ENCODE measurements at places on chromosomes 11 and 22.
A peak's percentile ranks its signal among the peaks of the same experiment; 100 is the strongest.

- DNase-seq: no peak
Observed at GRCh38 chr11:2359557-2359956, 17.6 kb upstream of the CD81 start.

GRCh38 chr11:87030458-87031054, 7.2 kb upstream of the TMEM135 start:
- DNase-seq: peak; percentile 8

DNA sequence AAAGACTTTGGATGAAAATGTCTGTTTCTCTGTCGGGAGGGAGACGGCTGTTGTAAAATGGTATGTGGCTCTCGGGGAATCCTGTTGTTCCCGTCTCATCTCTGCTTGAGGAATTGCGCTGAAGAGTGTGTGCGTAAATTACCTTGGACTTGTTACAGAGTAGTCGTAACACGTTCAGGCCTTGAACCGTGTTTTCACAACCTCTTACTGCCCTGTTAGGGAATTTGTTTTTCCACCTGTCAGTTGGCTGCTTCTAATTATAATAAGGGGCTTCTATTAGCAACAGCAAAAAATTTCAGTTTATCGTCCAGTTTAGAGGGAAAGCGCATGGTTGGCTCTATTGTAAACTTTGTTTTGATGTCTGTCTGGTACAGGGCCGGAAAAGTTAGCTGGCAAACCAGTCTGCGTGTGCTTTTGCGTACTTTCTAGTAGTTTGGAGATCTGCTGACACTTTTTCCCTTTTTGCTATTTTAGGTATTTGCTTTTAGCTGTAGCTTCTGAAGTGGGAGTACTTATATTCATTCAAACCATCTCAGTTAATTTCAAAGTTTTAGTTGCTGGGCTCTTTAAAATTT, 1.5 kb downstream of the HIPK3 start:
- DNase-seq: peak; percentile 72

GRCh38 chr11:36066891-36067290, 123.0 kb downstream of the LDLRAD3 start:
- no peak for DNase-seq

DNA sequence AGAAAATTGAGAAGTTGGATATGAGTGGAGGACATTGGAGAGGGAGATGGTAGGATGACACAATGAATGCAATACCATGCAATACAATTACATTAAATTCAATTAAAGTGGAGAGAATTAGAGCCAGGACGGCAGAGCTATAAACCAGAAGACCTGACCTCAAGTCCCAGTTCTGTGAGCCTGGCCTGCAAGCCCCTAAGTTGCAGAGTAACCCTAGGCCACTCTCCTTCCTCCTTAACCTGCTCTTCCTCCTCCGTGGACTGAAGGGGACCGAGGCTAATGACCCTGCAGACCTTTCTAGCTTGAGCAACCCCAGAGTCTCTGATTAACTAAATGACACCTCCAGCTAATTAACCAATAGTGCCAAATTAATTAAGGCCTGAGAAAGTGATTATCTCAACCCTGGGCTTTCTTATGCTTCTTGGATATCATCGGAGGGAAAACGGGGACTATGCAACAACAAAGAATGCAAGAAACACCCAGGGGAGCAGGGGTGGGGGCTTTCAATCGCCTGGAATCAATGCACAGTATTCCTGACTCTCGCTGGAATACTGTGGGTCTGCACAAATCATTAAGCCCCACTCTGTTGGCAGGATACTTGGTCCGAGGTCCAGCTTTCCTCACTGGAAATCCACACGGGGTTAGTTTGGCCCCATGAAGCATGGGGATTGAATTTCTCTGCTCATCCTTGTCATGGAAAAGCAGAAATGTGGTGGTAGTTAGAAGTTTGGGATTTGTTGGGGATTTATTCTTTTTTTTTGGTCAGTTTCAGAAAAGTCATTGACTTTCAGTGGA, 548.3 kb downstream of the MN1 start:
- DNase-seq: no peak

GRCh38 chr22:28958611-28959010, 75.2 kb downstream of the ZNRF3 start:
- peak; percentile 15 for DNase-seq

GRCh38 chr11:68670208-68670992, 13.9 kb upstream of the GAL start:
- DNase-seq: no peak

DNA sequence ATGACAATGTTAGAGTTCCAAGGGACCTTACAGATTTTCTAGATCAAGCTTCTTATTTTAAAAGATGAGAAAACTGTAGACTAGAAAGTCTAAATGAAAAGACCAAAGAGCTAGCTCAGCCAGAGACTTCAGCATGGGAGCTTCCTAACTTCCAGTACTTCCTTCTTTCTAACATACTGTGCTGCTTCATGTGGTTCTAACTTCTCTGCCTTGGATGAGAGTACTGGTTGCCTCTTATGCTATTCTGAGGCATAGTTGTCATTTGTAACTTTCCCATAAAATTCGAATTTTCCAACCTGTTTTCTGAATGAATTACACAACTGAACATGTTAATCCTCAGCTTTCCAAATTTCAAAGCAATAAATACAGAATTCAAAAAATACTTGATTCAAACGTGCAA, 1.8 kb downstream of the MTMR2 start:
- peak; percentile 30 for DNase-seq

DNA sequence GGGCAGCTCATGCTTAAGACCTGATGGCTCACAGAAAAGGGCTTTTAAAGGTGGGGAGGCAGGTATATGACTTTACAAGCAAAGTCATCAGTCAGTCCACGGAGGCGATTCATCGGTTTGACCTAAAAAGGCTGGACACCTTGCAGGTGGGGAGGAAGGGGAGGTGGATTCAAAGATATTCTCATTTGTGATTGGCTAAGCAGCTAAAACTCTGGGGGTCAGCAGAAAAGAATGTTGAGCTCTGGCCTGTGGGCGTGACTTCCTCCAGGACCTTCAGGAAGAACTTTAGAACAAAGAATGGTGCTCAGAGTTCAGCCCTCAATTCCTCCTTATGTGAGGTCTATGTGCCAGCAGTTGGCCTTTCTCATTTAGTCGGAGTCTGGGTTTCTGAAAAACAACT, 78.3 kb upstream of the LMO1 start:
- DNase-seq: no peak

GRCh38 chr11:29343465-29344333, 673.1 kb downstream of the KCNA4 start:
- DNase-seq: peak; percentile 75

GRCh38 chr11:88327061-88327460, 10.5 kb downstream of the CTSC start:
- DNase-seq: no peak

- no peak for DNase-seq
Observed at GRCh38 chr22:47059701-47060161, 297.3 kb downstream of the TBC1D22A start.

DNA sequence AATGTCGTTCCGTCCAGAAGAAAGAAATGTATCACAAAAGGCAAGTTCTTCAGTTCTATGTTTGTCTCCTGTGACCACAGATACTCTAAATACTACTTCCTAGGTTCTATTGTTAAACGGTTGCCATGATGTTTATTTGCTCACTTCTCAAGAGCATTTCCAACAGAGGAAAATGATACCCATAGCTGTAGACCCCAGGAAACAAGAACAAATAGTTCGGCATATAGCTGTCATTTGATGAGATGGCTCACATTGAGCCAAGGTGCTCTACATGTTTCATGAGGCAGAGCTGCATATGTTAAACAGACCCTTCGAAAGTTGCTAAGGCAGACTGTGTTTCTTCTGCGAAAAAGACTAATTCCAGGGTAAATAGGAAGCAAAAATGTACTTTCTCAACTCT, 15.4 kb upstream of the ANGPTL5 start:
- DNase-seq: no peak

DNA sequence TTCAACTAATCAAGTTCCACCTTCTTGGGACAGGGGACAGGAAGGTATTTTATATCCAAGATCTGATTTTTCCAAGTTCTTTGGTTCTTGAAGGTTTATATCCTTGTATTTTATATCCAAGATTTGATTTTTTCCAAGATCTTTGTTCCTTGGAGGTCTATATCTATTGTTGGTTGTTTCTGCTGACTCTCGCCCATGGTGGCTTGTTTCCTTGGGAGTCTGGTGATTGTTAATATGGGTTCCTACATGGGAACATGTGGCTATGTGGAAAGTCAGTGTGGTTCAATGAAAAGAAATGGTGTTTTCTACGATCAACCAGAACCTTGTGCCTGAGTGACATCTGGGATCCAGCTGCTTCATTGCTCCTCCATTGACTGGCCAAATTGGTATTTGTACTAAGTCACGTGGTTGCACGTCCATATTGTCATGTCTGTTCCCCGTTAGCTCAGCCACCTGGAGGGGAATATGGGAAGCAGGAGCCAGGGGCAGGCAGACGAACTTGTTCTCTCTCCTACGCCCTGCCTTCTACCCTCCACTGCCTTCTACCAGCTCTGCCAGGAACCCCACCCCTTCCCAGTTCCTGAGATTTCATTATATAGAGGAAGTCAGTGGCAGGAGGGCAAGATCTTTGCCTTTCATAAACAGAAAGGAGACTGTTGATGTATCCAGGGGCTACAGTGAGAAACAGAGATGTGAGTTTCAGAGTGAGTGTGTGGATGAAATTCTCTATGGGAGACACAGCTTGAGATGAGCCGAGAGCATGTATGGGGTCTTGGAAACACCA, 11.1 kb upstream of the CSF2RB start:
- no peak for DNase-seq

DNA sequence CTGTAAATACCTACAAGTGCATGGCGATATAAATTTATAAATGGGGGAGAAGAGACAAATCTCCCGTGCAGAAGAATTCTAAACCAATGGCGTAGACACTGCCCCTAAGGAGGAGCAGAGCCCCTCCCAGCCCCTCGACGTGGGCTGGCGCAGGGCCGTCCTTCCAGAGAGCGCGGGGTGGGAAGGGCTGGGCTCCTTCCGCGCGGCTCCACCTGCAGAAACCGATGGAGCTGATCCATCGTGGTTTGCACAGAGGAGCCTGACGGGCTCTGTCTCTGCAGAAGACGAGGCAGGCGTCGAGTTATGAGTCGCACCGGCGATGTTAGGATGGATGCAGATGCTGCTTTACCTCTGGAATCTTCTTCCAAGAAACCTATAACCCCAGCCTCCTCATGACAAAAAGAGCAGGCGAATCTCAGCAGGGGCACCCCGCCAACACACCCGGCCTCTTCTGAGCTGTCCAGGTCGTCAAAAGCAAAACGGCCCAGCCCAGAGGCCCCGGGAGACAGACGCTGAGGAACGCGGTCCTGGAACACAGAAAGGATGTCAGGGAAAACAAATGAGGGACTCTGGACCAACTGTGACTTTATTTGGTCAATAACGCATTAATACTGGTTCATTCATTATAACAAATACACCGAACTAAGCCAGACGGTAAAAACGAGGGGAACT, 11.0 kb upstream of the B4GALNT4 start:
- DNase-seq: no peak

GRCh38 chr22:21726650-21727049, 8.9 kb downstream of the YPEL1 start:
- no peak for DNase-seq

DNA sequence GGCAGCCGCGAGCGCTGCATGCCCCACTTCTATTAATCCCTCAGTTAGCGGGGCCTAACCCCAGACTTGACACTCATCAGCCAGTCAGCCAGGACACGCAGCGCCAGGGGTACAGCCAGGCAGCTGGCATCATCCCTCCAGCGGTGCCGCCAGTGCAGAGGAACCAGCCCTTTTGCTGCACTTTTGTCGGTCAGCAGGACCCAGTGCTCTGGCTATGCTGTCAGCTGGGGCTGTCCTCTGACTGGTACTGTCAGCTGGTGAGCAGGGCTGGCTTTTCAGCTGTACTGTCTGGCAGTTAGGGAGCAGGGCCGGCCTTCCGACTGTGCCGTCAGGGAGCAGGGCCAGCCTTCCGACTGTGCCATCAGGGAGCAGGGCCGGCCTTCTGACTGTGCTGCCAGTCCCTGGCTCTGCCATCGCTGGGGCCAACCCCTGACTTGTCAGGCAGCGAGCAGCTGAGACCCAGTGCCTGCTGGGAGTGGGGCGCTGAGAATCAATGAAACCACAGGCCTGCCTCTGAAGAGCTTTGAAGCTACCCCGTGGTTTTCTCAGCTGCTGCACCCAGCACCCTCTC, 115.4 kb downstream of the KIAA1671 start:
- no peak for DNase-seq

DNA sequence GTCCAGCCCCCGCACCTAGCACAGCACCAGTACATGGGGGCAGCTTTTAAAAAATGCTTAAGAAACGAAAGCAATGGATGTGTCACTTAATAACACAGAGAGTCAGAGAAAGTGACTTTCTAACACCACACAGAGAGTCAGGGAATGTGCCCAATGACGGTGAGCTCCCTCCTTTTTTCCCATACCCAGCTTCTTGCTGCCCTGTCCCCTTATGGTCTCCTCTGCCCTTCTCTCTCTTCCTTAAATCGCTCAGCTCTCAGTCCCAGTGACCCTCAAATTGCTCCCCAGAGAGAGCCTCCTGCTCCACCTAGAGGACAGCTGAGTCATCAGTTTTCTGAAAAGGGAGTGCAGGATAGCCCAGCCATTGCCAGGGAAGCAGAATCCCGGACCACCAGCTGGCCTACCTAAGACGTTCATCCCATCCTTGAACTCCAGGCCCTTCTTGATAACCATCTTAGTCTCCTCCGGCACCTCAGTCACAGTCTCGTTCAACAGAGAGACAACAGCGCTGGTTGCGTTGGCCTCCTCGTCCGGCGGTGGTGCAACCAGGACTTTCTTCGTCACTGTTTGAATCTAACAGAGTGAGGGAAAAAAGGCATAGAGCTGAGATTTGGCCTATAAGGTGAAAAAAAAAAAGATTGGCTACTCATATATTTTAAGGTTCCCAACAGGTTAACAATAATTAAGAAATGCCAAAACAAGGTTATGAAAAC, 113.5 kb downstream of the SLC1A2 start:
- DNase-seq: peak; percentile 70

GRCh38 chr11:17443926-17444690, 32.5 kb downstream of the ABCC8 start:
- no peak for DNase-seq

DNA sequence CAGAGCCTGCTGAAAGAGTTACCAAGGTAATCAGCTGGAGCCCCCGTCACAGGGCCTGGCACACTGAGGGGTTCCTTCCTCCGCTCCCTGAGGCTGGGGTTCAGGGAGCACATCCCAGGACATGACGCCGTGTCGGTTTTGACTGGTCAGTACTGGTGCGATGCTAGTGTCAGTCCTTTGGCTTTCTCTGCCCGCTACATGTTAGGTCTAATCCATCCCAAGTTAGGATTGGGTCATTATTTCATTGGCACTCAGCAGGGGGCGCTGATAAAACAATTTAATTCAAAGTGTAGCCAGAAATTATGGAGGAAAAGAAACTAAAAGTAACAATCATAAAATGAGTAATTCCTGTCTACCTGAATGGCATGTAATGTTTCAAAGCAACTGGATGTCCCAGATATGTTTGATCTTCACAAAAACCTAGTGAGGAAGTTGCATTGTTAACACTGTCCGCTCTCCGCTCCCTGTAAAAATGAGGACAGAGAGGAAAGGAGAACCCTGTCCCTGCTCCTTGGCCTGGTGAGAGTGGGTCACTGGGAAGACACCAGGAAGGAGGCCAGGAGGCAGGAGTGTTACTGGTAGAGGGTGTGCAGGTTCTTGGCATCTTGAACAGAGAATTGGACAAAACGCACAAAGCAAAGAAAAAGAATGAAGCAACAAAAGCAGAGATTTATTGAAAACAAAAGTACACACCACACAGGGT, 27.1 kb downstream of the TSKU start:
- peak; percentile 60 for DNase-seq

GRCh38 chr22:46866591-46866990, 104.1 kb downstream of the TBC1D22A start:
- DNase-seq: peak; percentile 93

GRCh38 chr11:68591719-68592118, 92.6 kb upstream of the GAL start:
- DNase-seq: no peak

- no peak for DNase-seq
Observed at GRCh38 chr22:29163808-29164207, 41.9 kb upstream of the EMID1 start.

Measured in cardiac fibroblast (primary cell).